Kidney (tissue), 22 donors: ENCODE measurements at places on chromosomes 6 and 20. TPM values are rescaled to one million over a fixed set of nuclear protein-coding genes. Genes with fewer than 3 reads are reported as not detected.

The DDO gene
- 3.6 TPM for total RNA-seq

The CDH4 gene
- 1.1 TPM for total RNA-seq

The ANKRD66 gene
- total RNA-seq = not detected

The OR2J3 gene
- not detected for total RNA-seq

The NINL gene
- 25.2 TPM for total RNA-seq

The MUC21 gene
- not detected for total RNA-seq
